ENCODE measurements at places on chromosomes 7 and 10. TPM values are rescaled to one million over a fixed set of nuclear protein-coding genes. Genes with fewer than 3 reads are reported as not detected.

GNGT1 gene
- not detected for total RNA-seq

INMT gene
- total RNA-seq = 75.8 TPM

DNA sequence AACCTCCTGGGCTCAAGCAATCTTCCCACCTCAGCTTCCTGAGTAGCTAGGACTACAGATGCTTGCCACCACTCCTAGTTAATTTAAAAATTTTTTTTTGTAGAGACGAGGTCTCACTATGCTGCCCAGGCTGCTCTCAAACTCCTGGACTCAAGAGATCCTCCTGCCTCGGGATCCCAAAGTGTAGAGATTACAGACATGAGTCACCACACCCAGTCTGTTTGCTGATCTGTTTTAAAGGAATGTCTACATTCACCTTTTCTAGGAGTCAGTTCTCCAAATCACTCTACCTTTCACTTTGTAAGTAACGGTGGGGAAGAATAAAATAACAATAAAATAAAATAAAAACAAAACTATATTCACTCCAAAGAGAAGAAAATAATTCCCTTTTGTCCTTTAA, 86.6 kb upstream of the AGBL3 start:
- DNase-seq = peak; percentile 84

DNA sequence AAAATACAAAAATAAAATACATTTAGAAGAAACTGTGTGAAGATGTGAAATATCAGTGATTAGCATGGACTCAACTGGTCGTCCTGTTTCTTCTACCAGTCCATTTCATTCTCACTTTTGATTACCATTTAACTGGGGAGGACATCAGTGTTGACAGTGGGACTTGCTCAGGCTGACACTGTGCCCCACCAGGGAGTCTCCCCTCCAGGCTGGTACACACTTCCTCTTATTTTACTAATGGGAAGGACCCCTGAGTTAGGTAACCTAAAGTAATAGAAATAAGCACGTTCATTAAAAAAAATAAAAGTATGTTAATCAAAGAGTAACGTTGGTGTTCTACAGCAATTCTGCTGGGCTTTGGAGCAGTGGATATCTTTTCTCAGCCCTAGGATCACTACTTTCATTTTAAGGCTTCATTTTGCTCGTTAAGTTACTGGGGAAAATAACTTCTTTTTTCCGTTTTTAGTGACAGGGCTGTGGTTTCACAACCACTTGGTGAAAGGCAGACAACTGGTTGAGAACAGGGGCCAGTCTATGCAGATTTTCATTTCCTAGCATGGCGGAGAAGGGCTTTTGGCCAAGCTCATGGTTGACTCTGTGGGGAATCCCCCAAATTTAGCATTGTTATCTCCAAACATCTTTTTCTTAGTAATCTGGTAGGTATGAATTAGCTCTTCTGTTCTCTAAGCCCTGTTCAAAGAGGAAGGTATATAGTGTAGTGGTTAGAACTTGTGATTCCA, 2.1 kb downstream of the SNX10 start:
- no peak for DNase-seq

DNA sequence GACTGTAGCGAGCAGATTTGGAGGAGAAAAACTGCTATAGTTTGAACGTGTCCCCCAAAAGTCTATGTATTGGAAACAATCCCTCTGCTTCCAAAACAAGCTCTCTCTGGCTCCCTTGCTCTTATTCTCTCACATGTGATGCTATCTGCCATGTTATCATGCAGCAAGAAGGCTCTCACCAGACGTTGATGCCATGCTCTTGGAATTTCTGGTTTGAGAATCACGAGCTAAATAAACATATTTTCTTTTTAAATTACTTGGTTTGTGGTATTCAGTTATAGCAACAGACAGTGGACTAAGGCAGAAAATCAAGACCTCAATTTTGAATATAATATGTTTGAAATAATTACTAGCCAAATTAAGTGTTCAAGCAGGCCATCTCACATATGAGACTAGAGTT, 17.5 kb upstream of the GNAT3 start:
- DNase-seq = peak; percentile 44

DNA sequence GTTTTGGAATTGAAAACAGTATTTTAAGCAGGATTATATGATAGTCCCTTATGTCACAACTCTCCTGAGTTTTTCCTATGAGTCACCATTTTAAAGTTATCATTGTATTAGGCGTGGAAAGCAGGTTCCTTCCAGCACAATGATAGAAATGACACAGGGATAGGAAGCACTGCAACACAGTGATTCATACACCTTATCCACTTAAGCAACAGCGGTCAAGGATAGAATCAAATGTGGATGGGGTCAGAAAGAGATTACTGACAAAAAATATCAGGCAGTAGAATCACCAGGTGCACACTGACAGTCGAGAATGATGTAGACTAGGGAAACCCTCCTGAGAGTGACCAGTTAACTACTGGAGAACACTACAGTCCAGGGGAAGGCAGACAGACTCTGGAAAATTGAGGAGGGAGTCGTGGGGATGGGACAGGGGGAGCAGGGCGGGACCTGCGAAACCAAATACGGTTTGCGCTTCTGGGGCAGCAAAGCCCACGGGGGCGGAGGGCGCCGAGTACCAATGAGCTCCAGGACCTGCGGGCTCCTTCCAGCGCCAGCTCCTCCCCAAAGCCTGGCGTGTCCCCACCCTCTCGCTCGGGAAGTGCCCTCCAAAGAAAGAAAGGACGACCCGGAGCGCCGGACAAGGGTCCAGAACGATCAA, 479 bp downstream of the PNPLA8 start:
- peak; percentile 86 for DNase-seq

- peak; percentile 83 for DNase-seq
Observed at GRCh38 chr10:30980951-30981616, 50.6 kb downstream of the ZNF438 start.

- DNase-seq = no peak
Observed at GRCh38 chr10:122494173-122494820, 32.9 kb downstream of the HTRA1 start.

DNA sequence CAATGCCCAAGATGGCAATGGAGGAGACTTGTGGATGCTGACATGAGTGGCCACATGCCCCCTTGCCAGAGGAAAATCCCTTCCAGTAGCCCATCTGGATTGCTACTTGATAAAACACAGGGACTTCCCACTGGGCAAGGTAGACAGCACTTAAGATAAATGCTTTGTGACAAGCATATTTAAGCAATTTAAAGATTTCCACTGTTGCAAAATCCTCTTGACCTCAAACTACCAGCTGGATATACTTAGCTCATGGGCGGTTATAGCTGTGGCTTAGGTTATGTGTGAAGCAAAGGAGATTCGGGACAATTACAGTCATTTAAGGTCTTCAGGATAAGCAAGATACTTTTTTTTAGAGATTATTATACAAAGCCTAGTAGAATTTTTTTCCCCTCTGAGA, 238.1 kb downstream of the BMPER start:
- DNase-seq = peak; percentile 80

DNA sequence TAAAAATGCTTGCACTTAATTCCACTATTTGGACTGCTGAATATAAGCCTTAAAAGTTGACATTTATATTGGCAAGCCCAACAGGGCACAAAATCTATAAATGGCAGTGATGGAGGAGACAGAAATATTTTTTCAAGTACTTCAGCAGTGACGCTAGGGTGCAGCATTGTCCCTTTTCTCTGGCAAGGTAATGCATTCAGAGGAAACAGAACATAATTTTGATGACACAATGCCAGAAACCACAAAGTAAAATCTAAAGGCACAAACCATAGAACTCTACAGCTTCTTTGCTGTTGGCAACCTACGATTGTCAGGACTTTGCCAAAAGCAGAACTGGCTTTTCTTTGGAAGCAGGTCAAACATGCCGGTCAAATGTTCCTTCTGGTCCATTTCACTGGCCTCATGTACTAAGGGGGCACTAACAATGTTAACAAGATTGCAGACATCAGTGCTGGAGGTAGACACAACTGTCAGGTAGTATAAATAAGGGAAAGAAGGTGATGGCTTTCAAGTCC, 30.9 kb upstream of the FAM133B start:
- peak; percentile 97 for DNase-seq

DNA sequence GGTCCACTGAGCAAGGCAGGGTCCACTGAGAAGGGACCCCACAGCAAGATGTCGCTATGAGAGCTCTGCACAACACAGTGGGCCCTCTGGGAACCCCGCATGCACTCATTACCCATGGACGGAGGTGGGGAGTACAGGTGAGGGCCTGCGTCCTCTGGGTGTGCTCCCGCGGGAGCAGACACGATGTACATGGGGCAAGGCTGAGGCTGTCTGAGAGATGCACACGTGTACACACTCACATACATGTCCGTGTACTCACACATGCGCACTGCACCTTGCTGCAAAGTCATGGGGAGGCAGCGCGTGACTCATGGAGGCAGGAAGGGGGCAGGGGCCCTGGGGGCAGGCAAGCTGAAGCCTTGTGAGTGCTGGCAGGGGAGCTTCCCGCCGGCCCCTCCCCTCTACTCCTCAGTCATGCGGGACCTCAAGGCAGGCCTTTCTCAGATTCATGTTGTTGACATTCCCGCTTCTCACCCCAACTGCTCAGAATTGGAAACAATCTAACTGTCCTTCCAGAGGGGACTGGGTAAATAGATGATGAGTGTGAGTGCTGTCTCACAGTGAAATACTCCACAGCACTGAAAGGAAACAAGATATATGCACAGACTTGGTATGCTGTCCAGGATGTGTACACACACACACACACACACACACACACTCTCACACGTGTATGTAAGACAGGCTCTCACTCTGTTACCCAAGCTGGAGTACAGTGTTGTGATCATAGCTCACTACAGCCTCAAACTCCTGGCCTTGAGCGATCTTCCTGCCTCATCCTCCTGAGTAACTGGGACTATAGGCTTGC, 40.0 kb downstream of the GOLGA7B start:
- peak; percentile 77 for DNase-seq

- no peak for DNase-seq
Observed at GRCh38 chr7:4806983-4807597, 31.7 kb downstream of the AP5Z1 start.

DNA sequence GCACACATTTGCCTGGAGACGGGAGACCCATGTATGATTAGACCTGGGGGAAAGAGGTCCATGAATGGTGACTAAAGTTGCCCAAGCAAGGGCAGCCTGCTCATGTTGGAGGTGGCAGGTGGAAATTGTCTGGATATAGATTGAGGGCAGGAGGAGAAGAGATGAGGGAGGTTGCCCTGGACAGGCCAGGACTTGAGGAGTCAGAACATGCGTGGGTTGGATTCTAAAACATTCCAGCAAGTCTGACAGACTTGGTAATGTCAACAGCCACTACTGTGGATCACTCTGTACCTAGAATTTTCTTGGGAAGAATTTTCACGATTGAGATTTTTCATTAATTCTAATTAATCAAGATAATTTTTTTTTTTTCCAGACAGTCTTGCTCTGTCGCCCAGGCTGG, 19.1 kb upstream of the SVOPL start:
- no peak for DNase-seq

GRCh38 chr10:43691485-43691884, 42.8 kb upstream of the ZNF32 start:
- DNase-seq = peak; percentile 33

- DNase-seq = no peak
Observed at GRCh38 chr10:12940791-12941190, 60.7 kb downstream of the CCDC3 start.

DNA sequence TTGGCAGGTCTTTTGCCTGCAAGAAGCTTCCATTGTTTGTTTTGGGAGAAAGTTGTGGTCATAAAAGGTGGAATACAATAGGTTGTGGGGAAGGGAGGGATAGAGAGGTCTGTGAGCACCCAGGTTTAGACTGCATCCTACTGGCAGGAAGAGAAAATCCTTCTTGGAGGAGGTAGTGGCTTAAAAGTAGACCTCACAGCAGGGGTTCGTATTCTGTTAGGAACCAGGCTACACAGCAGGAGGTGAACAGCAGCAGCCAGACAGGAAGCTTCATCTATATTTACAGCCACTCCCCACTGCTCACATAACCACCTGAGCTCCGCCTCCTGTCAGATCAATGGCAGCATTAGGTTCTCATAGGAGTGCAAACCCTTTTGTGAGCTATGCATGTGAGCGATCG, 245.3 kb downstream of the NSUN6 start:
- no peak for DNase-seq

DNA sequence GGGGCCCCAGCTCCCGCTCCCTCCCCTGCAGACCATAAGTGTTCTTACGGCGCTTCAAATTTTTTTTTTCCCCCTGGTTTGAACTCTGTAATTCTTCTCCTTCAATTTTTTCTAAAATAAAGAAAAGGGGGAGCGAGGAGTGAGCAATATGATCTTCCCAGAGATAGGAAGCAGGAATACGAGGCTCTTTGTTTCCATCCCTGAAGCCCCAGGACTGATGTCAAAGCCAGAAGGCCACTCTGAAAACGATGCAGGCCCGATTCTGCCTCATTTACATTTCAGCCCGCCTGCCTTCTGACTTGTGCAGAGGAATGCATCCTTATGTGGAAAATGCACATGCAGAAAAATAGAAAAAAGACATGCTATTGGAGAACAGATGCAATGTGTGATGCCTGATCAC, 401.5 kb upstream of the MKI67 start:
- DNase-seq = no peak

GRCh38 chr10:102872163-102872562, 2.9 kb downstream of the AS3MT start:
- DNase-seq = no peak

DNA sequence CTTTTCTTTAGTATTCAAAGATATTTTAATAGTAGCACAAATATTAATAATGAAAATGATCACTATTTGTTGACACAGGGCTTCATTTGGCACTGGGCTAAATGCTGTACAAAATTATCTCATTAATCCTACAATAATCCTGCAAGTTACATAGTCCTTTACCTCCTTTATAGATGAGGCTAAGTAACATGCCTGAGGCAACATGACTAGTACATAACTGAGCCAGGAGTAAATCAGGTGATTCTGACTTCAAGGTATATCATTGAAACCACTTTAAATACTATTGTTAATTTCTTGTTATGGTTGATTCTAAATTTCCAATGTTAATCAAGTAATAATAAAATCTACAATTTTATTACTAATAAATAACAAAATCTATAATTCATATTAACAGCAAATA, 39.8 kb downstream of the SEM1 start:
- DNase-seq = no peak

GRCh38 chr10:97333351-97333600, 1.3 kb downstream of the FRAT2 start:
- peak; percentile 55 for DNase-seq

DNA sequence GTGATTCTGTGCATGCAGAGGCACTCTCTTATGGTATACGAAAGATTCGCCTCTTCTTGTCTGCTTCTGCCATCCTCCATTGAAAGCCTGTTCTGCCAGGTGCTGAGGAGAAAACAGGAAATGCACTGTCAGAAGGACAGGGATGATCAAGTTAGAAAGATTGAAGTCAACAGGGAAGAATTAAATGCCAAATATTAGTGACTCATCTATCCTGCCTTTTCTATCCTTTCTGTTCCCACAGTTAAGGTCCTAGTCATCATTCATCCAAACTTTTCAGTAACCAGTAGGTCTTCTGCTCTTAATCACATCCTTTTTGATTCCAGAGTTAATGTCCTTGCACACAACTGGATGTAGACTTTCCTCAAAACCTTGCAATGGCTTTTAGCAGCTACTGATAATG, 4.8 kb upstream of the ZNF783 start:
- DNase-seq = peak; percentile 20
